Glomerular endothelial cell (primary cell): ENCODE measurements at places on chromosomes 5 and 9. TPM values are rescaled to one million over a fixed set of nuclear protein-coding genes. Genes with fewer than 3 reads are reported as not detected.

Gene ARL10
- 8.0 and 21.6 TPM in 2 replicates for total RNA-seq

- DNase-seq, result no peak
These were observed 39.9 kb downstream of the MVB12B start for GRCh38 chr9:126366366-126367011.

GRCh38 chr5:90506221-90506620 lies 23.2 kb downstream of the LYSMD3 start:
- no peak for DNase-seq

DNA sequence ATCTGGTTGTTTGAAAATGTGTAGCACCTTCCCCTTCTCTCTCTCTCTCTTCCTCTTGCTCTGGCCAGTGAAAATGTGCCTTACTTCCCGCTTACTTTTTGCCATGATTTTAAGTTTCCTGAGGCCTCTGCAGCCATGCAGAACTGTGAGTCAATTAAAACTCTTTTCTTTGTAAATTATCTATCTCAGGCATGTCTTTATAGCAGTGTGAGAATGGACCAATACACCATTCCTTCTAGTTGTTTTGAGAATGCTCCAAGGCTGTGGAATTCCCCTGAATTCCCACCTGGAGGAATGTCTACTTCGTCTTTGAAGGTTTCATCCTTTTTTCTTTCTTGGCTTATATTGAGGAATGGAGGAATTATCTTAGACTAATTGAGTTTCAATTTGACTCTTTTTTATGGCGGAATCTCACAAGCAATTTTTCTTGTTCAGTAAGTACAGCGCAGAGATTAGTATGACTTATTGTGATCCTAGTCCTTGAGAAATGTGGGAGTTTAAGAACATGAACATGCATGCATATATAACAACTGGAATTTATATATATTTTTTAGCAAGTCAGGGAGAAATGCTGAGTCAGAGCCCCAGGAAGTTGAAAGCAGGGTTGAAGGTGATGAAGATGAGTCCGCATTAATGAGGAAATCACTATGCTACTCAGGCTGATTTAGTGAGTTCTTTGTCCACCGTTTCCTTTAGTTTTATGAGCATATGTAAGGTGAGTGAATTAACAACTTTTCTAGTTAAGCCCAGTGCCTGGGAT lies 488.1 kb upstream of the ADAMTS16 start:
- DNase-seq, result no peak
